ENCODE measurements at places on chromosomes 2 and 18.
A peak's percentile ranks its signal among the peaks of the same experiment; 100 is the strongest.

- DNase-seq: no peak
Measured at GRCh38 chr2:120182019-120182560, 41.1 kb downstream of the TMEM185B start.

- DNase-seq: no peak
Measured at GRCh38 chr2:125696560-125696959, 959.4 kb upstream of the GYPC start.

DNA sequence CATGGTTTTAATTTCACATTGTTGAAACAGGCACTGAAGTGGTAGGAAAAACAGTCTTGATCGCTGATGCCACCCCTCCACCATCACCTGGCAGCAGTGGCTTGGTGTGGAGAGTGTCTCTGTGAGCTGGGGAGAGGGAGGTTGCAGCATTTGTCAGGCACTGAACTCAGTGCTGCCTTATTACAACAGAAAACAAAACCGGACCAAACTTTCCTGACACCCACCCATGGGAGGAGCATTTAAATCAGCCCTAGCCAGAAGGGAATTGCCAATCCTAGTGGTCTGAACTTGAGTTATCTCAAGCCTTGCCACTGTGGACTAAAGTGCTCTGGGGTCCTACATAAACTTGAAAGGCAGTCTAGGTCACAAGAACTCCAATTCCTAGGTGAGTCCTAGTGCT, 103.0 kb upstream of the LGALSL start:
- DNase-seq: no peak

DNA sequence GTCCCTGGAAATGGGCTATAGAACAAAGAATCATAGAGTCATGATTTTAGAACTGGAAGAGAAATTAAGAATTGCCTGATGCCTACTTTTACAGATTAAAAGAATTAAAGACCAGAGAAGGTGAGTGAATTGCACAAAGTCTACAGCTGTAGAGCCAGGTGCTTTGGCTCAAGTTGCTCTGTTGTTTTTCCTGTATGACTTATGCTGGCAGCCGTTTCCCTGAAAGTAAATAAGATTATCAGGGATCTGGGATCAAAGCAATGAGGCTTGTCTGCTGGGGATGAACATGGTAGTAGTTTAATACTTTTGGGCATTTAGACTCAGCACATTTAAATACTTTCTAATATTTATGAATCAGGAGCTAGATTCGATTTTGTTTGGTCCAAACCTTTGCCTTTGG, 166.9 kb downstream of the PRPF40A start:
- DNase-seq: no peak

GRCh38 chr18:76476665-76477561, 18.1 kb downstream of the ZNF516 start:
- peak; percentile 89 for DNase-seq

DNA sequence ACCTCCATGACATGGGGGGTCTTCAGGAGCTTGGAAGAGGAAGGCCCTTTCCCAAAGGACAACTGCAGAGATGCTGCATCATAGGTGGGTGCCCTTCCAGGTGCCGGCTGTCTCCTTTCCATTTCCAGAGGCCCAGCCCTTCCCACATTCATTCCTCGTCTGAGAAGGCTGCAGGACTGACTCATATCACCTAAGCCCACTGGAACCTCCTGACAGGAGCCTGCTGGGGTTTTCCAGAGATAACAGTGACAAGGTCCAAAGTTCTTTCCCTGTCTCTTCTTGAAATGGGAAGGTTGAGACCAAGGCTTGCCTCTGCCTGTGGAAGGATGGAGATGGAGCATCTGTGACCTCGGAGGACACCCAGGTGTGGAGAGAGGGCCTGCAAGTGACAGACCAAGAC, 3.6 kb upstream of the PRSS56 start:
- DNase-seq: no peak

DNA sequence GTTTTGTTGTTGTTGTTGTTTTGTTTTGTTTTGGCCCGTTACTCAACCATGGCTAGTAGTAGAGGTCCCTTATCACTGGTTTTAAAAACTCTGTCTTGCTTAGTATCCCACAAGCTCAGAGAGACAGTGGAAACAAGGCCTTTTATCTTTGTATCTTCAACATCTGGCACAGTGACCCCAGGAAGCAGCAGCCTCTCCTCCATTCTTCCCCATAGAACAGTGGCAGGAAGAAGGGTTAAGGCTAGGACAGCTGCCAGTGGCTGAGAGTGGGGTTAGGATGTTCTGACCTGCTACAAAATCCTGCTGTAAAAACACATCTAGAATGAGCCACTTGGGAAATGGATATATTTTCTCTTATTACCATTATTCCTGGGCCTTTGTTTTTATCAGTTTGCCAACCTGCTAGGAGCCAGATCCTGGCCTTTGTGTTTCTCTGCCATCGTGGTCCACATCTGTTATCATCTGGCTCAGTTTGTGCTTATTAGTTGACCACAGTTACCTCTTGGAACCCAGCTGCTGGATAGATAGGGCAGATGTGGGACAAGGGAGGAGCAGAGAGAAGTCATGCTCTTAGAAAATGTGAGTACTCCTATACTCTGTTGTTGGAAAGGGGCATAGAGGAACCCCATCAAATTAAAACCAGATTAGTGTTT, 246.8 kb downstream of the AGPS start:
- DNase-seq: no peak

DNA sequence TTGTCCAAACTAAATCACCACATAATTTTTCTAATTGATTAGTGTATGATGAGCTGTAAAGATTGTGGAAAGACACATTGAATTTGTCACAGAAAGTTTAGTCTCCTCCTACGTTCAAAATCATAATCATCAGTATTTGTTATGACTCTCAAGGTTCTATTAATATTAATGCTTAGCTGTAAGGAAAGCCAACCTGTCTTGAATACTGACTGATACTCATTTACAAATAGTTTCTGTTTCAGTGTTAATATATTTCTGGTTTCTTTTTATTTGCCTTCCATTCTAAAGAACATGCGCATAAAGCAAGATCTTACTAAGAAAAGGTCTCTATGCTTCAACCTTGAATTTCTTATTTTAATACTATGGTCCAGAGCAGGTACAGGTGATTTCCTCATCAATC, 55.1 kb downstream of the CPS1 start:
- no peak for DNase-seq

DNA sequence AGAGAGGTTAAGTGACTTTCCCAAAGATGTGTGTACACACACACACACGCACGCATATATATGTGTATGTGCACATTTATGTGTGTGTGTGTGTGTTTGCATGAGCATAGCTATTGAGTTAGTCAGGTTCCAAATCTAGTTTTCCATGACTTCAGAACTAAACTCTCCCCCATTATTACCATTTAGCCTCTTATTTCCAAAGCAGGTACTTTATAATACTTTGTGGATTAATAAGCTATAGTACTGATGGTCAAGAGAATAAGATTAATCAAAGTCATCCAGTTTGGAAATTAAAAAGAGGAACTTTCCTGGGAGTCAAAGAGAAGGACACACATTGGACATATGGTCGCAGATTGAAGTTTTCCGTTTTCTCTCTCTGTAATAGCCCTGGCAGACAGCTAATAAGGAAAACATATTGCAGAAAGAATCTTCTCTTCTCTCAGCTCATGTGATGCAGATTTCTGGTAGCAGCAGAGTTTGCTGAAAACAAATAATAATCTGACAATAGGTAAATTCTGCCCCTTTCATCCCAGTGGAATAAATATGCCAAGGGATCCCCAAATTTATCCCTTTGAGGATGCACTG, 410.9 kb upstream of the TCF4 start:
- DNase-seq: no peak

GRCh38 chr2:165293440-165294420, 54.5 kb downstream of the SCN2A start:
- peak; percentile 68 for DNase-seq

DNA sequence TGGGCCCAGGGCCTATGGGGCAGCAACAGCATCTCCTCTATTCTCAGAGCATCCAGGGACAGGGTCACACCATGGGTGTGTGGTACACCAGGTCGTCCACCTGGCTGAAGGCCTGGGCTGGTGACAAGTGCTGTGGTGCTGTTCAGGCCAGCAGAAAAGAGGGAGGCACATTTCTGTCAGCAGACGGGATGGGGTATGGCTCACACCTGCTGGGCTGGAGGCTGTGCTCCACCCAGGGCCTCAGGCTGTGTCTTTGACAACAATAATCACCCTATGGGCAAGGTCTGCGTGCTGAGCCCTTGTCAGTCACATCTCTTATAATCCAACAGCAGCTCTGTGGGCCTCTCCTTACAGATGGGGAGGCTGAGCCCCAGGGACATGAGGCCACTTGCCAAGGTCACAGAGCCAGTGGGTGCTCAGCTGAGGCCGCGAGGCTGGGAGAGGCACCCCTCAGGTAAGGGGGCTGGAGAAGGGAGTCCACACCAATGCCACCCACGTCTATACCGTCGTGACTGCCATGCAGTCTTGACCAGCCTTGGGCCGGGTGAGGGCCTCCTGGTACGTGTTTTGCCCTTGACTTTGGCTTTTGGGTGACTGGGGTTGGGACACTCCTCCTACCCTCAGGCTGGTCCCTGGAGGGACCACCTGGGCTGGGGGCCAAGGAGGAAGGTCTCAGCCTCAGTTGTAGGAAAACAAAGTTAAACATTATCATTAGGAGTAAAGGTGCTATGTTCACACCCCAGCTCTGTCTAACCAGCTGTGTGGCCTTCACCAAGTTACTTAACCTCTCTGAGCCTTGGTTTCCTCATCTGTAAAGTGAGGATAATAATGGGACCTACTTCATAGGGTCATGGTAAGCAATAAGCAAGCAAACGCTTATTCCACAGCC, 5.6 kb upstream of the HS6ST1 start:
- no peak for DNase-seq

DNA sequence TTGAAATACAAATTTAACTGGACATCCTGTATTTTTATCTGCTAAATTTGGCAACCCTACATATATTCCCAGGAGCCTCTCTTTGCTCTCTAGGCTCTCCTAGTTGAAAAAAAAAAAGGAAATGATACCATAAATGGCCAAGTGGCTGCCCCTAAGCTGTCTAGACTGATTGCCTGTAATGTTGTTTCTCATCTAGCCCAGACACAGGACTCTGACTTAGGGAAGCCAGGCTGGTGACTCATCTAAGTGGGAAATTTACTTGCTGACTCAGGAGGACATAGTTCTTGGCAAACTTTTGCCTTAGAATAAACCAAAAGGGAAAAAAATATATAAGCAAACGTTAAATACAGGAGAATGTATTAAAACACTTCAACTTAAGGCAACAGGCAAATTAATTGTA, 14.6 kb upstream of the ITGAV start:
- peak; percentile 95 for DNase-seq

DNA sequence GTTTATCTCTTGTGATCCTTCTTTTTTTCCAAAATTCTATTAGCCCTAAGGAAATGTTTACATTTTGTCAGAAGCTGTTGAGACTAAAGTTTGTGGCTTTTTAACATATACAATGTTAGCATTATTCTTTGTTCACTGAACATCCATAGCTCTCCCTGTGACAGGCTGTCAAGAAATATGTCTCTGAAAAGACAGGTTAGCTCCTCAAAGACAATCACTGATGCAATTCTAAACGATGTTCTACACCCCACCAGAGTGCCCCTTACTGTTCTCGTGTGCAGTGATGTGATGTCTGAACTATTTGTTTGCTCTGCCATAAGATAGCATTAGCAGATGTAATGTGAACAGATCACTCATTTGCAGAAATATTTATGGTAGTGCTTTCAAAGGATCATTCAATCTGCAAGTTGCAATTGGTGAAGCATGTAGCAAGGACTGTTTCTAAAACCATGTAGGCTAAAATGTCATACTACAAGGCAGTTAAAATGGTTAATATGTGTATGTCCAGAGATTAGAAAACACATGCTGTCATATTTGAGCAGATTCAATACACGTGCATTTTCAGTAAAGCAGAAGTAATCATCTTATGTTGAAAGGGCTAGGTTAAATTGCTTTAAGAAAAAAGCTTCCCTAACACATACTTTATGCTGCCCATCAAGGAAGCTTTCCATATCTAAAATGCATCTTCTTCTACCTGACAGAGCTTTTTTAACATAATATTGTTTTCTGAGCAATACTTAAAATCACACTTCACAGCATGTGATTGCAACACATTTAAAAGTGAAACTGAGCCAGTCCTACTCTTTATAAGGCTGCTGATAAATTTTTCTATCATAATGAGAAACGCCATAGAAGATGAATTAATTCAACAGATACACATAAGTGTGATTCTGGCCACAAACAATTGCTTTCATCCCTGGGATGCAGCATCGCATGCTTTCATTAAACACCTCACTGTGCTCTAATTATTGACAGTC, 285.7 kb upstream of the UBE2E3 start:
- DNase-seq: no peak

GRCh38 chr2:189086250-189086649, 93.3 kb downstream of the COL5A2 start:
- DNase-seq: no peak

- DNase-seq: no peak
Measured at GRCh38 chr2:126771094-126771493, 115.1 kb downstream of the GYPC start.

DNA sequence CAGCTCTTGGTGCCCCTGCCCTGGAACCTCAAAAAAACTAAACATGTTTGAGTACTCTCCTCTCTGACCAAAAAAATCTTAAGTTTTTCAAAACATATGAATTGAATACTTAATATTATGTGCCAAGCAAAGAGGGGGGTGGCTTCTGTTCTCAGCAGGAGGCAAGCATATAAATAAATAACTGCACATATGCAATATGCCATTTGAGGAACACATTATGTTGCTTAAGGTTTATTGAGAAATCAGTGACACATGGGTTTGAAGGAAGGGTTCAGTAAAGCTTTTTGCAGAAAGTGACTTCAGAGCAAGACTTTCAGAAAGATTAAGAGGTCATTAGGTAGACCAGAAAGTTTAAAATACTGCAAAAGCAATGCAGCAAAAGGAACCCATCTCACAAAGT, 429.2 kb downstream of the TDRD15 start:
- DNase-seq: no peak

DNA sequence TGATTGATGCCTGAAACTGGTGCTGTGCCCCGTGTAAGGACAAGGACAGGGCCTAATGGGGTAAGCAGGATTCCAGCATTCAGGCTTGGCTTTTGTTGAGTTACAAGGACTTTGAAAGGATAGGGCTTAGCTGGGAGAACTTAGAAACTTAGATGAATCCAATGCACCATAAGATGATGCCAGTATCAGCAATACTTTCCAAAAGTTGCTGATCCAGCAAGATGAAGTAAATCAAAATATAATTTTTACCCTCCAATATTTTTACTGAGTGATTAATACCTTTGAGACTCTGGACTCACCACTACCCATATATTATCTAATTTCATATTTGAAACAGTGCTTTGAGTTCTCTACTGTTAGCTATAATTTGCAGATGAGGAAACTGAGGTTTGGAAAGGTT, 354.5 kb upstream of the ATP5MC3 start:
- DNase-seq: no peak

DNA sequence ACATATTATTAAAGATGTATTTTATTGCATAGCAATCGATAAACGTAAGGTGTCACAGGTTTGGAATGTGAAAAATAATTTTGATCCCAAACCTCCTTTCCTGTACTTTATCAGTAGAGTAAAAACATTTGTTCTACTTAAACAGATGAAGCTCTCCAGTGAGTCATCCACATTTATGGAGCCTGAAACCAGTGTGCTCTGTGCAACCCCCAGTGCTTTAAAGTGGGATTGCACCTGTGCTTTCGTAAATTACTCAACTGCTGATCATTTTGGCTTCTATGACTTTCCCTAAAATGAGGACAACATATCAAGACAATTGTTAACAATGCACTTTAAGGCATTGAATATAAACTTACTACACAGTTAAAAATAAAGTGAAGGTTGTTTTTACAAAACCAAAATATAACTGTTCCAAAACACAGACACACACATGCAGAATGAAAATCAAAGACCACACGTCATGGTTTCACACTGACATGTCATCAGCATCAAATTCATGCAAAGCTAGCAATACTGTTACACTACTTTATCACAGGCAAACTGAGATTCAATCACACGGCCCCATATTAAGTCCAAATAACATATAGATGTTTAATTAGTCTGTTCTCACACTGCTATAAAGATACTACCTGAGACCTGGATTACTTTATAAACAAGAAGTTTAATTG, 9.7 kb downstream of the TMEM18 start:
- DNase-seq: no peak

Measured in epithelial cell of proximal tubule (primary cell).